Activated CD8-positive, alpha-beta T cell treated with anti-CD3 and anti-CD28 coated beads for 36 hours (primary cell): ENCODE measurements at places on chromosomes 6 and 20.

GRCh38 chr20:7792150-7792869 lies 147.9 kb downstream of the HAO1 start:
- no peaks in the 10 kb centered on the region for H3K36me3 ChIP-seq
- H3K4me1 ChIP-seq, result no peaks in the 10 kb centered on the region
- H3K27me3 ChIP-seq, result no peaks in the 10 kb centered on the region
- no peak for DNase-seq
- no peak overlapping the region for H3K4me3 ChIP-seq

DNA sequence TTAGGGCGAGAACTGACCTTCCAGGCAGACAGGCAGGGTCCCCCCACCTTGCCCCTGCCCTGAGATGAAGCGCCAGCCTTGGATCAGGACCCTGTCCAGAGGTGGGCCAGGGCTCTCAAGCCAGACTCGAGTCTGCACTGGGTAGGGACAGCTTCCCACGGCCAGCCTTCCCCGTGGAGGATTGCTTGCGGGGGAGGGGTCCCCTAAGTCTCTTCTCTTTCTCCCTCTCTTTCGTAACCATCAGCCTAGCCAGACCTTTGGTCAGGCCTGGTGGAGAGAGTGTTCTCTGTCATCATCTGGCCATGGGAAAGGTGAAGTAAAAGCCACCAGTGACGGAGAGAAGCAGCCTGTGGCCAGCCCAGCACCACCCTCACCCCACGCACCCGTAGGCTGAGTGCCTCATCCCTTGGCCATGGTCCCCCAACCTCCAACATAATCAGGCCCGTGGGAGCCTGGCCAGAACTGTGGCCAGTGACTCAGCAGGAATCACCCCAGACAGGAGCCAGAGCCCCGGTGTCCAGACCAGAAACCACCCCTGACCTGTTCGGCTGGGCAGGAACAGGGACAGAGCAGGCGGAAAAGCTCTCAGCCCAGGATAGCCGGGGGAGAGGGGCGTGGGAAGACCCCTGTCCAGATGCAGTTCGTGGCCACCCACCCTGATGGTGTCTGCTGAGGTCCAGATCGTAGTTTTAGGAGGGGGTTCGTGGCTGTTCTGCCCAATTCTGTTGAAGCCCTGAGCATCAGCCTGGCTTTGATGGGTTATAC lies 47.1 kb downstream of the SNAI1 start:
- no peaks in the 10 kb centered on the region for H3K27me3 ChIP-seq
- DNase-seq, result no peak
- no peaks in the 10 kb centered on the region for H3K36me3 ChIP-seq
- H3K4me1 ChIP-seq, result no peaks in the 10 kb centered on the region

DNA sequence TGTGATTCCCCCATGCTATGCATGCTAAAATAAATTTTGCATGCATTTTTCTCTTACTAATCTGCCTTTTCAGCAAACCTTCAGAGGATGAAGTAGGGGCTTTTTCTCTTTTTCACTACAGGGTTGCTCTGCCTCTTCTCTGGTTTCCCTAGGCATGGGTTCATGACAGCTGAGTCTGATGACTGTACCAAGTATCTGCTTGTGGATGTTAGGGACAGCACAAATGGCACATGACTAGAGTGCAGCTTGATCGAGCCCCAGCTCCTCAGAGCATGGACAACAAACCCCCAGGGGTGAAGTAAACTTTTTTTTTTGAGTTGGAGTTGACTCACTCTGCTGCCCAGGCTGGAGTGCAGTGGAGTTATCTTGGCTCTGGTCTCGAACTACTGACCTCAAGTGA lies 57.1 kb upstream of the GCM1 start:
- H3K36me3 ChIP-seq, result no peaks in the 10 kb centered on the region
- peaks cover 10% of the 10 kb centered on the region for H3K4me1 ChIP-seq
- no peak overlapping the region for H3K27ac ChIP-seq
- H3K27me3 ChIP-seq, result no peaks in the 10 kb centered on the region
- no peak overlapping the region for H3K4me3 ChIP-seq

DNA sequence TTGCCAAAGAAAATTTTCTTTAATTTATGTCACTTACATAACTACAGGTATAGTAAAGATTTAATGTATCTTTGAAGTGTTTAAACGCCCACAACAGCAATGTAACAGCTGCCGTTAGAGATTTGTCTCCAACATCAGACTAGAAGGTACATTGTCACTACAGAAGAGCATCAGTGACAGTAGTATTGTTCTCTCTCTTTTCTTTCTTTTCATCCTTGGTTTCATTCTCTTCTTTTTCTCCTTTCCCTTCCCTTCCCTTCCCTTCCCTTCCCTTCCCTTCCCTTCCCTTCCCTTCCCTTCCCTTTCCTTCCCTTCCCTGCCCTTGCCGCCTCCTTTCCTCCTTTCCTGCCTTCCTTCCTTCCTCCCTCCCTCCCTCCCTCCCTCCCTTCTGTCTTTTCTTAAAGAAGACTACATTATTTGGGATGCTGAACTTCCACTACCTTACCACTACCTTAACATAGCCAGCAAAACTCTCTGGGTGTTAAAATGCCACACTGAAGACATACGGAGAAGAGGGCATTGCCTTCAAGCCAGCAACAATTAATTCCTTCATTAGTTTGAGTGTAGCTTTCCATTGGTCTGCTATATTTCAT lies 663.9 kb downstream of the DOK5 start:
- no peaks in the 10 kb centered on the region for H3K36me3 ChIP-seq
- no peak overlapping the region for H3K4me3 ChIP-seq
- H3K4me1 ChIP-seq, result no peaks in the 10 kb centered on the region

DNA sequence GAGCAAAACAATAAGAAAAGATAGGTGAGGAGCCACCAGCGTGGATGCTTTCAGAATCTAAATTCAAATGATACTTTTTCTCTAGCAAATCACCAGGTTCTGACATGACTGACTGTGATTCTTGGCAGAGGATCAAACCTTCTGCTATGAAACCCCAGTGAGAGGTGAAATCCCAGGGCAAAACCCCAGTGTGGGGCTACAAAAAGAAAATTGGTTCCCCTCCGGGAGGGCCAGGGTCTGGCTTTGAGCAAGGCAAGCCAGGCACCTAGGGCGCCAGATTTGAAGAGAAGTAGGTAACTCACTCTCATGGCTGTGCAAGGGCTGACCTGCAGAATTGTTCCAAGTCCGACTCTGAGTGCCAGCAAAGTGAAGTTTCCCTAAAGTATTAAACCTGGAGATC lies 20.2 kb upstream of the RALGAPA2 start:
- no peak for DNase-seq
- no peaks in the 10 kb centered on the region for H3K36me3 ChIP-seq
- no peak overlapping the region for H3K4me3 ChIP-seq
- H3K4me1 ChIP-seq, result peaks cover 19% of the 10 kb centered on the region

DNA sequence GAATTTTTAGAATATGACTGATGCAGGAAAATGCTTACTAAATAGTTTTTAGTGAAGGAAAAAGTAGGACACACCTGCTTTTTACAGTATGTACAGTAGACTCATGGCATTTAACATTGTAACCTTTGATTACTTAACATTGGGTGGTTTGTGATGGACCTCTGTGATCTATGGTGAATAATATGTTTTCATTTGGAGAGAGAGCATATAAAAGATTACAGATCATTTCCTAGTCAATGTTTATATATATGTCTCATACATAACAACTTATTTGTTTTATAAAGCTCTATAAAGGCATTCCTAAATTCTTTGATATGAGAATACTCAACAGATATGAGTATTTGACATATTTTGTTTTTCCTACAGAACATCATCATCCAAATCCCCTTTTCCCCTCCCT lies 129.3 kb upstream of the PDE7B start:
- H3K4me3 ChIP-seq, result no peak overlapping the region
- H3K36me3 ChIP-seq, result peaks cover 6% of the 10 kb centered on the region
- no peak for DNase-seq
- H3K4me1 ChIP-seq, result peaks cover 10% of the 10 kb centered on the region
- H3K27me3 ChIP-seq, result no peaks in the 10 kb centered on the region
